ENCODE measurements at places on chromosomes 4 and X.

DNA sequence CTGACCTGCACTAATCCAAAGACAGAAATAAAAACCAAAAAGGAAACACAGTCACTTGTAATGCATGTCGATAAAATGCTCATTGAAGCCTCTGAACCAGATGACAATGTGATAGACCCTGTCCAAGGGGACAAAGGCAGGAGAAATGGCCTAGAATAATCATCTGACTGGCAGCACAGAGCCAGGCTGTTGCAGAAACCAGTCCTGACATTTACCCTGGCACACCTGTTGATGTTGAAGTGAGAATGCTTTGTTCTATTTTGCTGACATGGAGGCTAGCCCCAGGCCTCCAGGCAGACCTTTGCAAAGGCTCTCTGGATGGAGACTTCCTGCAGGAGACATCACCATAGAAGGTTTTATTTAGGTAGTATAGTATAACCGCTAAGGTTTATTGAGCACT is 41.0 kb downstream of the TFDP3 start:
- no peak for DNase-seq

GRCh38 chr4:80446664-80447063 is 111.1 kb downstream of the CFAP299 start:
- DNase-seq, result no peak

DNA sequence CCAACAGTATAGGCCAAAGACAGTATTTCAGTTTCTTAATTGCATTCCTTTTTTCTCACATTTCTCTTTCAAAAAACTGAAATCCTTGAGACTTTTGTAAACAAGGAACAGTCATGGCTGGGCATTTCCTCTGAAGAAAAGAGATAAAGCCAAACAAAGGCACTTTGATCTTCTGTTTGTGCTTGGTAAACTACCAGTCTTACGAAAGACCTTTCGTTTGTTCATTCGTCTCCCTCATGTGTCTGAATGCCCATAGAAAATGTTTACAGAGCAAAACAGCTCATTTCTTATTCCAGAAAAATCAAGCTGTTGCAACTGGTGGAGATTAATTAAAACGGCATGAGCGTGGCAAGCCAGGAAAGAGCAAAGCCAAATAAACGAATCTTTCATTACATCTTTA is 178.0 kb downstream of the GASK1B start:
- no peak for DNase-seq

- DNase-seq, result no peak
Observed at GRCh38 chr4:158535130-158535614, 13.5 kb downstream of the RXFP1 start.

DNA sequence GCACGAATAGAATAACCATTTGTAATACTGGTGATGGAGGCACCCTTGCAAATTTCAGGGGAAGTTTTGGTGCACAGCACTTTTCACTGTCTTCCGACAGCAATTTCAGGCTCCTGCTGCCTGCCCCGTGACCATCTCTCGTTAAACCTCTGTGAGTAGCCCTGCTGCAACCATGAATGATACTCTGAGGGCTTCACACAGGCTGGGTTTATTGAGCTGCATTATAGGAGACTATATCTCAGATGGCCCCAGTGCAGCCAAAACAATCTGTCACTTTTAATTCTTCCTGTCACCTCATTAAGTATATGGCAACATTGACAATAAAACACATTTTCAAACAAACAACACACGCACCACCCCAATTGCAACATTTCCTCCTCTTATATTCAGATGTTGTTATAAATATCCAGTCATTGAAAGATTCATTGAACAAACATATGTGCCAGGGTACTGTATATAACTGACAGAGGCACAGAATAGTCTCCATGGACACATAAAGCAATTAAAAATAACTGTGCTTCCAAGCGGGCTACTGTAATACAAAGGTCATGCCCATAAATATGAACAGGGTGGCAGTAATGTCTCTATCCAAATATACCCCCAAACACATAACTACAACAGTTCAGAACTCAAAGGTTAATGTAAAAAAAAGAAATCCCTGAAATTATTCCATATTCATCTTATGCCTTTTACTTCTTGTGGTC is 477.0 kb downstream of the GBA3 start:
- DNase-seq, result no peak

GRCh38 chrX:40104985-40105834 is 7.5 kb upstream of the BCOR start:
- peak; percentile 58 for DNase-seq

- DNase-seq, result no peak
Observed at GRCh38 chr4:147828331-147828905, 96.5 kb downstream of the ARHGAP10 start.

DNA sequence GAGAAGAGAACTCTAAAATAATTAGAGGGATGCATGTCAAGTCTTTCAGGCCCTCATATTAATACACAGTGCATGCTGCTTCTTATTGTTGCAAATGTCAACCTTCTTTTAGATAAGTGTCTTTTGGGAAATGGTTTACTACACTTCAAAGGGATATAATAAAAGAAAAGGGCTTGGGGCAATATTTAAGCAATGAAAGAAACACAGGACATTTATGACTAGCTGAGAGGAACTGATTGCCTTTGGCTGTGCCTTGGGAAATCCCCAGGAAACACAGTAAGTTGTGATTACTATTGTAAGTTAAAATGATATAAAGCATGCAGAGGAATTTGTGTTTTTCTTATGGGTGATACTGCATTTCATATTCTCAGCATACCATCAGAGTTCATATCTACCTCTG is 1036.2 kb upstream of the GRID2 start:
- DNase-seq, result no peak

DNA sequence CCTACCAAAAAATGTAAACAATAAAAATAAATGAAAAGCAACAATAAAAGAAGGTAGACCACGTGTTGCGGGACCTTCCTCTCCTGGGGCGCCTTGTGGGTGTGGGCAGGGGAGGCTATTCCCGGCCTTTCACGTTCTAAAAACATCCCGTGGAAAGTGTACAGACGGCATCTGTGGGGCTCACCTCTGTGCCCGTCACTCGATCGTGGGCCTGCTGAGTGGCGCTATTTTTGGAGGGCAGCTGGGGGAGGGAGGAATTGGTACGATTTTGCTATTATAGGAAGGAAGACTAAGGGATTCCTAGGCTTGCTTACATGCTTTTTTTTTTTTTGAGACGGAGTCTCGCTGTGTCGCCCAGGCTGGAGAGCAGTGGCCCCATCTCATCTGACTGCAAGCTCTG is 13.6 kb upstream of the PPP2R3B start:
- no peak for DNase-seq

DNA sequence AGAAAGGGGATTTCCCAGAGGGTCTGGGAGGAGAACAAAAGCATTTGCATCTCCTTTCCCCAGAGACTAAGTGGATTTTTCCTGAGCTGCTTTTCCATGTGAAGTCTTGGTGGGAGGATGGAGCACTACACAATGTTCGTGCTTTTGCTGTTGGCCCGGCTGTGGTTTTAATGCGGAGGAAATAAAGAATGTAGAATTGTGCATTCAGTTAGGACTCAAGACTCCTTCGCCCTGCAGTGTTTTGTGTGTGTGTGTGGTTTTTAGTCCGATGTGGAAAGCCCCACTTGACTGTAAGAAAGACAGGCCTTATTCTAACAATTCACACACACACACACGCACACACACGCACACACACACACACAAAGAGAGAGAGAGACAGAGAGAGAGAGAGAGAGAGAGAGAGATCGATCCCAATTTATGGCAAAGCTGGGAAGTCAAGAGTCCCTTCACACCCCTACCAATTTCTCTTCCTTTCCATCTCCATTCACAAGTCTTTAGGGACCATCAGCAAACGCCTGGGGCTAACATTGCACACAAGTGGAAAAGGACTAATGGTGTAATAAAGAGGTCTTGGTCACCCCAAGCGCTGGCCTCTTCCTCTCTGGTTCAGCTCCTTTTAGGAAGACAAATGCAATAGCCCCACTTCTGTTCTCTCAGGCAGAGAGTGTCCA is 44.2 kb downstream of the CLDN34 start:
- peak; percentile 12 for DNase-seq

DNA sequence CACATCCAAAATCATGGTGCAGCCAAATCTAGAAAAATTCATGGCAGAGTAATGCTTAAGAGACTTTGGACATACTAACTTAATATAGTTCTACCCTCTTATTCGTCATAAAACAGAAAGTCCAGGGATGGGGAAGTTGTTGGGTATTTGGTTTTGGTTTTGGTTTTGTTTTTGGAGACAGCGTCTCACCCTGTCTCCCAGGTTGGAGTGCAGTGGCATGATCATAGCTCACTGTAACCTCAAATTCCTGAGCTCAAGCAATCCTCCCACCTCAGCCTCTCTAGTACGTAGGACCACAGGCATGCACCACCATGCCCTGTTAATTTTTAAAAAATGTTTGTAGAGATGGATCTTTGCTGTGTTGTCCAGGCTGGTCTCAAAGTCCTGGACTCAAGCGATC is 271.8 kb upstream of the TENM3 start:
- DNase-seq, result no peak

- no peak for DNase-seq
Observed at GRCh38 chr4:149955780-149956390, 122.4 kb upstream of the DCLK2 start.

- DNase-seq, result no peak
Observed at GRCh38 chr4:40253906-40254305, 57.1 kb downstream of the RHOH start.

DNA sequence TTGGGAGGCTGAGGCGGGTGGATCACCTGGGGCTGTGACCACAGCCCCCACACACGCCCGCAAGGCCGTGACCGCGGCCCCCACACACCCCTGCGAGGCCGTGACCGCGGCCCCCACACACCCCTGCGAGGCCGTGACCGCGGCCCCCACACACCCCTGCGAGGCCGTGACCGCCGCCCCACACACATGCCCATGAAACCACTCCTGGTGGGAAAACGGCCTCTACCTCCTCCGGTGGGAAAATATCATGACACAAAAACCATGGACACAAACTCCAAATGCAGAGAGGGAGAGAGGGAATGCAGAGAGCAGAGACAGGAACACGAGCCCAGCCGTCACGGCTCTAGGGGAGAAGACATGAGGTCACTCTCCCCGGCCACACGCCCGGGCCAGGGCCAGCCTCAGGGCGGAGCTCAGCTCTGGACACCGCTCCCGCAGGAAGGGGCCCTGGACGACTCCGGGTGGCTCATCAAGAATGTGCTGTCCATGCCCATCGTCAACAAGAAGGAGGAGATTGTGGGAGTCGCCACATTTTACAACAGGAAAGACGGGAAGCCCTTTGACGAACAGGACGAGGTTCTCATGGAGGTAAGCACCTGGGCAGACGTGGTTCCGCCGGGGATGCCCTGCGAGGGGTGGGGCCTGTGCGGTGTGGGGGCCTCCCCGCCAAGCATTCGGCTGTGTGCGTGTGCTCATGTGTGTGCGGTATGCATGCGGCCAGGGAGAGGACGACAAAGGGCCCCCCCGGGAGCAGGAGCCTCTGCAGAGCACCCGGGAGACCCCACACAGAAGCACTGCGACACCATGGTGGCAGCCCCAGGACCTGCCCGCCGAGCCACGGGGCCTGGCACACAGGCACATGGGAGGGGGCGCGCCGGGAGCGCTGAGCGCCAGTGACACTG is 17.4 kb downstream of the ATP5ME start:
- DNase-seq, result no peak

GRCh38 chrX:107470198-107470597 is 20.7 kb downstream of the FRMPD3 start:
- no peak for DNase-seq

DNA sequence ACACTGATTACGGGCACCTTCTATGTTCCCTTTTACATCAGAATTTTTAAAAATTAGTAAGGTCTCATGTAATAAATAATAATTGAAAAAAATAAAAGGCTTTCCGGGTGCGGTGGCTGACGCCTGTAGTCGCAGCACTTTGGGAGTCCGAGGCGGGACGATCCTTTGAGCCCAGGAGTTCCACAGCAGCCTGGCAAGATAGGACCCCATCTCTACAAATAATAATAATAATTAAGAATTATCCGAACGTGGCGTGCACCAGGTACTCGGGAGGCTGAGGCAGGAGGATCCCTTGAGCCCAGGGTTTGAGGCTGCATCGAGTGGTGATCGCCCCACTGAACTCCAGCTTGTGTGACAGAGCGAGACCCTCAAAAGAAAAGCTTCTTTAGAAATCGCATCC is 771 bp upstream of the LAMTOR3 start:
- DNase-seq, result no peak

GRCh38 chr4:155705664-155706063 is 39.0 kb downstream of the GUCY1A1 start:
- DNase-seq, result no peak

GRCh38 chrX:38061335-38061734 is 55.0 kb downstream of the SYTL5 start:
- DNase-seq, result no peak

GRCh38 chr4:73308286-73308685 is 49.7 kb upstream of the ANKRD17 start:
- no peak for DNase-seq

DNA sequence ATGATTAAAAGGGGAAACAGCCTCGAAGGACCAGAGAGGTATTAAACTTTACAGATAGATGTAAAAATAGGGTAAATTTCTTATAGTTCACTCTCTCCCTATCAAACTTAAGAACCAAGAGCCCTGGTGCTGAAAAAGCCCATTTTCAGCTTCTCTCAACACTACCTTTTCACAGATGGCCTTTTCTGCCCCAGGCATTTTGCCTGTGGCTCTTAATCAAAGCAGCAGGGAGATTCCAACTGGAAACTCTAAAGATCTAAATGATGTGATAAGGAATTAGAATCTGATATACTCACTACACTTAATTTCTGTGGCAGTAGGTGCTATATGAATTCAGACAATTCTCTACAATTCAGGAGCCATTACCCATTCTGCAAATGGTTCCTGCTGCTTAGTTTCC is 60.0 kb downstream of the AMMECR1 start:
- DNase-seq, result no peak

GRCh38 chr4:44146516-44146915 is 302.1 kb downstream of the KCTD8 start:
- DNase-seq, result no peak

- DNase-seq, result no peak
Observed at GRCh38 chr4:185217408-185217975, 8.1 kb downstream of the SNX25 start.

- no peak for DNase-seq
Observed at GRCh38 chrX:44451056-44451455, 91.6 kb downstream of the FUNDC1 start.

DNA sequence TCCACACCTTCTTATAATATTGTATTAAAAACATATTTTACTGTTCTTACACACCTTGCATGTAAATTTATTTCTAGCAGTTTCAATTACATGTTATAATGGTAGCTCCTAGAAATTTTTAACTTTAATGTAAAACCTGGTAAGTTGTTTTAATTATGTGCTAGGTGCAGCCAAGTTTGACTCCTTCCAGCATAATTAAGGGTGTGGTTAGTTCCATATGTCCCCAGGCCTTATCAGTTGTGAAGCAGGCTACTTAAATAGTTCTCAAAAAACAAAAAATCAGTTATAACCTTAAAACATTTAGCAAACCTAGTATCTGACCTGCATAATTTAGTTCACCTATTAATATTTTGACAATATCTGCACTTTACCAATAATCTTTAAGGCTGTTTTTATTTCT is 26.9 kb upstream of the PASD1 start:
- DNase-seq, result no peak

- DNase-seq, result peak; percentile 49
Observed at GRCh38 chrX:40107291-40108161, 9.8 kb upstream of the BCOR start.
